ENCODE measurements at places on chromosomes 3 and 15.

DNA sequence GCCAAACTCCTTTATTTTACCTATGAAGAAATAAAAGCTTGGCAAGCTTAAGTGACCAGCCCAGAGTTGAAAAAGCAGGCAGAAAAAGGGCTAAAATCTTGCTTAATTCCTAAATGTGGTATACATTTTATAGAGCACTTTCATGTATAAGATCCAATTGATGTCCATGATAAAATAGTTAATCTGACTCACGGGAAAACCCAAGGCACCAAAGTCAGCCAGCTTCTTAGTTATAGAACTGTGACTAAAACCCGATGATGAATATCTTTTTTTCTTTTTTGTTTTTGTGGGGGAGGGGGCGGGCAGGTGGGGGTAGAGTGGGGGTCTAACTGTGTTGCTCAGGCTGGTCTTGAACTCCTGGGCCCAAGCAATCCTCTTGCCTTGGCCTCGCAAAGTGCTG is 71.4 kb downstream of the PEAK1 start:
- DNase-seq: no peak

DNA sequence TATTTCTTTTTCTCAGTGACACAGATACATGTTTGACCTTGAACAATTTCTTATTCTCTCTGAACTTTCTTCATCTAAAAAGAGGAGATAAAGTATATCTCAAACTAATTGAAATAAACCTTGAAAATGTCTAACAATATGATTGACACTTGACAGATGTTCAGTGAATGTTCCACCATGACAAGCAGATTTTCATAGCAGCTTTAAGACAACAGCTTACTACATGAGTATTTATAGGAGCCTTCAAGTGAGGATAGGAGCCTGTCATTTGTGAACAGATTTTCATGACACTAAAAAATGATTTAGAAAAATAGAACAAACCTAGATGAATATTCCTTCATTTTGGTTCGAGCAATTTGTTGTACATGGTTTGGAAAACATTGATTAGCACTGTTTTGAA is 13.3 kb downstream of the SYN2 start:
- DNase-seq: no peak

GRCh38 chr3:30354972-30355371 is 251.4 kb upstream of the TGFBR2 start:
- DNase-seq: no peak

DNA sequence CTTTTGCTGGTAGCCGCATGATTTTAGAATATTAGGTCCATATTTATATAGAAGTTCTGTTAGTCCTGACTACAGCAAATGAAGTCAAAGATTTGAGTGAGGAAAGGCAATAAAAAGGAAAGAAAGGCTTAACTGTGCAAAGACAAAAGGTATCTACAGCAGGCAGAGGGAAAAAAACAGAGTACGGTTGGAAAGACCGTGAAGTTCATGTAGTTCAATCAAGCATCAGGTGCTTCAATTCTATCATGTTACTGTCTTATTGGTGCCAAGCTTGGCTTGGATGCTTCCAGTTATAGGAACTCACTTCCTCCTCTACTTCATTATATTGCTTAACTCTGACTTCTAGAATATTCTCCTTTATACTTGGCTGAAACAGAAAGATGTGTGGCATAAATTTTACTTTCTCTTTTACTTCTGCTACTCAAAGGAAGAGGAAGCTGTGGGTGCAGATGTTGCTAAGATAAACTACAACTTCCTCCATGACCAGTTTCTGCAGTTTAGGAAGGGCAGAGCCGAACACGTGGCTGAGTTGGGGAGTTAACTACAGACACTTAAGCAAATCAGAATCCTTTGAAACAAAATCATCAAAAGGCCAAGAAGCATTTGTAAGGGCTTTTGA is 72.6 kb upstream of the ZBED2 start:
- DNase-seq: no peak

DNA sequence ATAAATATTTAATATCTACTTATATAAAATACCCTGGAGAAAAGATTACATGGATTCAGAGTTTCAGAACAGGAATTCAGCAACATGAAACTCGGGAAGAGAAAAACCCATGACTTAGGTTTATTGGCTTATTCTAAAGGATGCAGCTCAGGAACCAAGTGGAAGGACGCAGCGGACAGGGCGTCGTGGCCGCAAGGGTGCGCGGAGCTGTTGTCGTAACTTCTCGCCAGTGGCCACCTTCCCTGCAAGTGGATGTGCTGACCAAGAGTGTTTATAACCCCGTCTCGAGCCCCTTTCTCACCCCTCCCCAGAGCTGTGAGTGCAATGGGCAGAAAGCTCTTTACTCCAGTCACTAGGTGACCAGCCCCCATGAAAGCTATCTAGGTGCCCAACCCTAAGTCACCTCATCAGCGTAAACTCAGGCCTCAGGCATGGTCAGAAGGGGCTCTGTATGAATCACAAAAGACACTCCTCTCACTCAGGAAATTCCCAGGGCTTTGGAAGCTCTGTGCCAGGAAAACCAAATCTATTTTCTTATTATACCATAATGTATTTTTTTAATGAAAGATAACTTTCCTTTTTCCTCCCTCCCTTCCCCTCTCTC is 77.3 kb downstream of the CHRNA7 start:
- no peak for DNase-seq

GRCh38 chr3:119258915-119259314 is 18.2 kb upstream of the B4GALT4 start:
- no peak for DNase-seq

GRCh38 chr15:98400120-98400519 is 248.2 kb upstream of the IGF1R start:
- no peak for DNase-seq

DNA sequence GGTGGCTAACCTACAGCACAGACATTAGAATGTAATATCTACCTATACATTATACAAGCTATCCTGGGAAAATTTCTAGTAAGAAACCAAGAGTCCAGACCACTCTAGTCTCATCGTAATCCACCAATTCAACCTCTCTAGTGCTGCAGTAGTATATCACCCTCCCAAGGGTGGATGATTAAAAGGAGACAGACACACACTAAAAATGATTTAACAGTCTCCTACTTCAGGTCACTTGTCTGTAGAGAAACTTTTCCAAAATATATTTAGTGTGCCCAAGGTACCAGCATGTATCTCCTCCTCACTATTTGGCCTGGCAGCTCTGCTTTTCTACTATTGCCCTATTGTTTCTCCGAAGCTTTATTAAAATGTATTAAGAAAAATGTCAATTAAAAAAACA is 45.0 kb downstream of the ZBTB20 start:
- no peak for DNase-seq

- DNase-seq: no peak
Measured at GRCh38 chr3:152327203-152327602, 58.5 kb downstream of the MBNL1 start.

DNA sequence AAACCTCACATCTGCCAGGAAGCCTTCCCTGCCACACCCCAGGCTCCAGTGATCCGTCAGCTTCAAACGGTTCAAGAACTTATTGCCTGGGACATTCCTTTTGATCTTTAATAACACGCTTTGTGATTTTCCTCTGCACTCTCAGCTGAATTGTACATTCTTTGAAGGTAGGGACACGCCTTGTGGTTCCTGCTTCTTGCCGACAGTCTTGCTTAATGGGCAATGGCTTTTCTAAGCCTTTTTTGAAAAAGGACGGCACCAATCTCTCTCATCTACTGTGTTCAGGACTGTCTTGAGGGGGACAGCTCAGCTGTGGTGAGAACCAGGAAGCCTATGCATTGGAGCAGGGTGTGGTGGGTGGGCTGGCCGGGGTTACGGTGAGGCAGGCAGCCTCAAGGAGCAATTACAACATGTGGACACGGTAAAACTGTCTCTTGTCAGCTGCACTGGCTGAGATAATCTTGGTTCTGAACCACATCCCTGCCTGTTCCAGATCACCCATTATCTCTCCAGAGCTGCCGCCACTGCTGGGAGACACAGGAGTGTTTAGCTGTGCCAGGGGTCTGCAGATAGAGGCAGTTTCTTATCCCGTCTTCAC is 46.0 kb upstream of the GLCE start:
- DNase-seq: no peak

DNA sequence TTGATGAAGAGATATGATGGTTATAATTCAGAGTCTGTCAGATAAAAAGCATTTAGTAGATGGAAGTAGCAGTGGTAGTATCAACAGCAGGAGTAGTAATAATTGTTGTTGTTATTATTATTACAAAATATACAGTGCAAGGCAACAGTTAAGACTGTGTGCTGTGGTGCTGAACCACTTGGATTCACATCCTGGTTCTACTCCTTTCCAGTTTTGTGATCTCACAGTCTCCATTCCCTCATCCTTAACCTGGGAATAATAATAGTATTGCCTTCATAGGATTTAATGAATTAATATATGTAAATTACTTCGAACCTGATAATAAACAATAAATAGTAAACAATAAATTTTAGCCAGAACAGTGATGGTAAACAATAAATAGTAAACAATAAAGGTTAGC is 37.1 kb upstream of the TSC22D2 start:
- no peak for DNase-seq

GRCh38 chr3:133928136-133928893 is 32.6 kb upstream of the RAB6B start:
- no peak for DNase-seq

DNA sequence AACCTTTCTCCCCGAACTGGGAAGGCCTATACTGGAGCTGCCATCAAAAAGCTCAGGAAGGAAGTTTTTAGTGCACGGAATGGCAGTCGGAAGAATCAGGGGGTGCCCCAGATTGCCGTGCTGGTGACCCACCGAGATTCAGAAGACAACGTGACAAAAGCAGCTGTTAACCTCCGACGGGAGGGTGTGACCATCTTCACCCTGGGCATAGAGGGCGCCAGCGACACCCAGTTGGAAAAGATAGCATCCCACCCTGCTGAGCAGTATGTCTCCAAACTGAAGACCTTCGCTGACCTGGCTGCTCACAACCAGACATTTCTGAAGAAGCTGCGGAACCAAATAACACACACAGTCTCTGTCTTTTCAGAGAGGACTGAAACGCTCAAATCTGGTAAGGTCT is 48.2 kb downstream of the COL6A6 start:
- DNase-seq: no peak

DNA sequence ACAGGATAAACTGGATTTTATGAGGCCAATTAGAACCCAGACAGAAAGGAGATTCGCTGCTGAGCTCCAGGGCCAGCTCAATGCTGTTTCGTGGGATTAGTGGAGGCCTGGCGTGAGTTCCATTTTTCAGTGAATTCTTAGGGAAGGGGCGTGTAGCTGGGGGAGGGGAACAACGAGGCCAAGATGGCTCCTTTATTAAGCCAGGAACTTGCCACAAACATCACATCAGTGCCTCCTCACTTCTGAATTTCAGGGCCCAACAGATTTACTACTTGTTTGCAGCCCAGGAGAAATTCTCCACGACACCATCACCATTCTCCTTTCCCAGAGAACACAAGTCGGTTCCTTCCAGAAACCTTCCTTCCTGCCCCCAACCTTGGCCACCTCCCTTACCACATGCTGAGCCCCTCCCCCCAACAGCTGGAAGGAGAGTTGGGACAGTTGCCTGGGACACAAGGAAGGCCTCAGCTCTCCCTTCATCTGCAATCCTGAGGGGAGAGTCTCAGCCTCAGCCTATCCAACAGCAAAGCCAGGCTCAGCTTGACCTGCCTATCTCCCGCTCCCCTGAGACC is 5.8 kb downstream of the IGDCC4 start:
- DNase-seq: peak; percentile 85

DNA sequence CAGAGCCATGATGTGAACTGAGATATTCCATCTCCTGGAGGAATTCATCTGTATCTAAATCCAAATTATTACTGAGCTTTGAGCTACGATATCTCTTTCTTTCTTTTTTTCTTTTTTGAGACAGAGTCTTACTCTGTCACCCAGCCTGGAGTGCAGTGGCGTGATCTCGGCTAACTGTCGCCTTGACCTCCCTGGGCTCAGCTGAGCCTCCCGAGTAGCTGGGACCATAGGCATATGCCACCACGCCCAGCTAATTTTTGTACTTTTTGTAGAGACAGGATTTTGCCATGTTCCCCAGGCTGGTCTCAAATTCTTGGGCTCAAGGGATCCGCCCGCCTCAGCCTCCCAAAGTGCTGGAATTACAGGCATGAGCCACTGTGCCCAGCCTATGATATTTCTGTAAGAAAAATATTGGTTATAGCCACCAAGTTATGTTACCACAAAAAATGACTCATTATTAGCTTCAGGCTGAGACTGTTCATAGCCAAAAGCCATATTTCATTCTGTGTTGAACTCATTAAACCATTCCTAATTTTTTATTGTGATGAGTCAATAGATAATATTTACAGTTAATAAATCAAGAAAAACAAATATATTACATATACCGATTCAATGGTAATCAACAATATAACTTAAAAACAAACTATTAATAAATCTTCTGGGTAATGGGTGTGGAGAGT is 27.1 kb upstream of the SLC30A4 start:
- DNase-seq: no peak

DNA sequence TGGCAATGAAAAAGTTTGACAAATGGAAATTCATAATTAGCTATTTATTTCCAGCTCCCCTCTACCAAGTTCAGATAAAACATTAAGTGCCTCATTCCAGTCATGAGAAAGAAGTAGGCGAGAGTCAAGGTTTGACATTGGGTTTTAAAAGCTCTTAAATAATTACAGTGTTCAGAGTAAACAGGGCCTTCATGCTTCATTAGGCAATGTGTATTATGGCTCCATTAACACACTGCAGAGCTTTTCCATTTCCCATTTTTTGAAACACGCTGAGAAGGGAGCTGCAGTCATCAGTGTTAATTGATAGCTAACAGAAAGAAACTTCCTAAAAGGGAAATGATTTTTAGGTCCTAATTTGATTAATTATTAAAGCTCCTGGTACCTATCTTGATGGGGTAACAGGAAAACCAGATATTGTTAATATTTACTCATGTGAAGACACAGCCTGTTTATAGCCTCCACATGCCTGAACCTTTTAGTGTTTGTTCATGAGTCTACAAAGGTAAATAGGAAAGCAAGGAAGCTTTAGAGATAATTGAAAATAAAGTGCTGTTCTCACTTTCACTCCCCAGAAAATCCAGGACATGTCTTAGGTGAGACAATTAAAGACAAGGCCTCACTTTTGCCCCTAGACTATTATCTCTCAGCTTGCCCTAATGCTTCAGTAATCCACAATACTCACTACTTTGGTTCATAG is 28.7 kb downstream of the SST start:
- no peak for DNase-seq

DNA sequence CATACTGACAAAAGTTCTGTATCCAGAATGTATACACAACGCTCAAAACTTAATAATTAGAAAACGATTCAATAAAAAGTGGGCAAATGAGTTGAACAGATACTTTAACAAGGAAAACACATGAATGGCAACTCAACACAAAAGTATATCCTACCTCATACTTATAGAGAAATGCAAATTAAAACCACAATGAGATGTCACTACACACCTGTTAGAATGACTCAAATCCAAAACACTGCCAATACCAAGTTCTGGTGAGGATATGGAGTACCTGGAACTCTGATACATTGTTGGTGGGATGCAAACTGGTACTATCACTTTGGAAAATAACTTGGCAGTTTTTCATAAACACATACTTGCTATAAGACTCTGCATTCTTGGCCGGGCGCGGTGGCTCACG is 42.1 kb downstream of the PRTG start:
- DNase-seq: no peak

DNA sequence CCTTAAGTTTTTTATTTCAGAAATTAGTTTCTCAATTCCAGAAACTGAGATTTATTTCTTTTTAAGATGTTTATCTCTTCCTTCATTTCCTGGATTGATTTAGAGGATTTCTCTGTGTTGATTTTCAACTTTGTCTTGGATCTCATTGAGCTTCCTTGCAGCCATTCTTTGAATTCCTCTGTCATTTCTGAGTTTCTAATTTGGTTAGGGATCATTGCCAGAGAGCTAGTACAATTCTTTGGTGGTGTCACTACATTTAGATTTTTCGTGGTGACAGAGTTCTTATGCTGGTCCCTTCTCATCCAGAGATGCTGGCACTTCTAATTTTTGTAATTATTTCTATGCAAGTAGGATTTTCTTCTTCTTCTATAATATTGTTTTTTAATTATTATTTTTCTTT is 691.1 kb upstream of the NAALADL2 start:
- DNase-seq: no peak
